Right kidney (tissue), 9 donors: ENCODE measurements at places on chromosomes 1 and 21.

DNA sequence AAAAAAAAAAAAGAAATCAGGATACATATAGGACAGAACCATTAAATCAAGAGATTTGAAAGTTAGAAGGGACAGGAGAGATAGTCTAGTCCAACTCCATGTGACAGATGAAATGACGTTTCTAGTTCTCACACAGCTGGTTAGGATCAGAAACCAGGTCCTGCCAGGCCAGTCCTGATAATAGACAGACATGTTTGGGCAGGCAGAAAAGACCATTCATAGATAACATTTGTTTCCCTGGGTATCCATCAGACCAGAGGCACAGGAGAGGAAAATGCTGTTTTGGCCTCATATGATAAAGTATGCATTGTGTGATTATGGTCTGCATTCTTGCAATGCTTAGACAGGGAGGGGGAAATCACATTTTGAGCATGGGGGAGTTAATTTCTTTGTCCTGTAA lies 29.3 kb downstream of the ZBTB8B start:
- no peak for DNase-seq

- no peak for DNase-seq
These were observed 80.4 kb upstream of the LRRC53 start for GRCh38 chr1:74592580-74593355.

- DNase-seq: no peak
These were observed 12.2 kb downstream of the TNNT2 start for GRCh38 chr1:201365251-201365650.

- no peak for DNase-seq
These were observed 129.9 kb downstream of the NTPCR start for GRCh38 chr1:233080286-233080685.

DNA sequence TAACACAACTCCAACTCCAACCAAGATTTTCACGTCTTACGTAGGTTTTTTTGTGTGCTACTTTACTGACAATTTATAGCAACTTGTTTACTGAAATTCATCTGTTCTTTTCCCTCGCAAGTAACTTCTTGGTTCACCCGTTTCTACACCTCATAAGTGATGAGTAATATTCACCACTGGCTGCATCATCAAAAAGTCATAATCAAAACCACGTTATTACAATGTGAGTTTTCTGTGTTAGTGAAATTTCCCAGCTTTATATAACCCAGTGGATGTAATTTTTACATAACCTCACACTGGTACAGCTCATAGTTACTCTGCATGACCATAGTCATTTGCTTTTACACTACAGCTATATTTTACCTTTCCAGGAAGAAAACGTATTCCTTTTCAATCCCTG lies 401.1 kb upstream of the LYPLAL1 start:
- DNase-seq: no peak
